ENCODE measurements at places on chromosomes 6 and 20. TPM values are rescaled to one million over a fixed set of nuclear protein-coding genes. Genes with fewer than 3 reads are reported as not detected.

Gene LTB
- 16.3 TPM for total RNA-seq

Gene OPN5
- total RNA-seq: not detected

Gene RAB32
- 2.4 TPM for total RNA-seq

DNA sequence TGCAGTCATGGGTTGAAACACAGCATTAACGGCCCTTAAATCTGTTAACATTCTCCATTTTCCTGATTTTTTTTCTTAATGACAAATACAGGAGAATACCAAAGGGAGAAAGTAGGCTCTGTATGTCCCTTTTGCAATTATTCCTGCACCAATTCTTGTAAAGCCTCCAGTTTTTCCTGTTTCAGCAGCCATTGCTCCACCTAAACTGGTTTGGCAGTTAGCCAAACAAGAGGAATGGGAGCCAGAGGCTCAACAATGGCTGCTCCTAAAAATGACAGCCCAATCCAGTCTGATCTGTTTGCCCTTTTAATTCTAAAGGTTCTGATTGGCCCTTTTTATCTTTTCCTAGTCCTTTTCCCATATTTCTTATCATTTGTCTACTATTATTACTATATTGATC lies 284.2 kb upstream of the SGK1 start:
- no peaks in the 10 kb centered on the region for H3K36me3 ChIP-seq
- no peak for DNase-seq
- no peak overlapping the region for H3K4me3 ChIP-seq
- H3K4me1 ChIP-seq: no peaks in the 10 kb centered on the region
- no peaks in the 10 kb centered on the region for H3K27me3 ChIP-seq
- H3K27ac ChIP-seq: no peak overlapping the region

- H3K4me1 ChIP-seq: no peaks in the 10 kb centered on the region
- H3K27ac ChIP-seq: no peak overlapping the region
- H3K4me3 ChIP-seq: no peak overlapping the region
- no peaks in the 10 kb centered on the region for H3K36me3 ChIP-seq
- H3K27me3 ChIP-seq: no peaks in the 10 kb centered on the region
- DNase-seq: no peak
Observed at GRCh38 chr6:111129013-111129412, 41.7 kb downstream of the SLC16A10 start.

DNA sequence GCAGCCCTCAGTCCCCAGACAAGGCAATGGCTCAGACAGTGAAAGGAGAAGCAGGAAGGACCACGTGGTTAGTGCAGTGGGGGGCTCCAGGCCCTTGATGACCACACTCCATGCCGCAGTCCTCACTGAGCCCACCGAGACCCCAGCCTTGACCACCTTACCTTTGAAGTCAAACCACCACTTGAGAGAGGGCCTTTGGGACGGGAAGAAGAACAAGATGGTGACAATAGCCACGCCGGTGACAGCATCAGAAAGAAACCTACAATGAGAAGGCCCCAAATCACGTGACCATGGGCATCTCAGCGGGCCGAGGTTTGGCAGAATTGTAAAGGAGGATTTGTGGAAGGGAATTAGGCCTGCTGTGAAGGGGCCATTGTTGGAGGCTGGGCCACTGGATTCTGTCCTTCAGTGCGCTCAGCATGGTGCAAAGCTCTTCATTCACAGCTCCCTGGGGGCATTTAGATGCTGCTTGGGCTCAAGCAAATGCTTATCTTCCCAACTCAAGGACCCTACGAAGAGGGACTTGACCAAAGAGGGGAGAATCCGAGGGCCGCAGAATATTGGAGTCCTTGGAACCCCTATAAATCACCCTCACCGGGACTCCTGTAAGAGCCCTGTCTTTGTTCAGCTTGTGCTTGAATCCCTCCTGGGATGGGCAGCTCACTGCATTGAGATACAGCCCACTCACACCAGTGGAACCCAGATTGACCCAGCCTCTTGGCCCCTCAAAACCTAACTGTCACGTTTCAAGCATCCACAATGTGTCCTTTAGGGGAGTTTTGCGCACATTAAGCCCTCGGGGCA lies 33.2 kb upstream of the OCSTAMP start:
- H3K27me3 ChIP-seq: peaks cover 21% of the 10 kb centered on the region
- no peak overlapping the region for H3K27ac ChIP-seq
- H3K36me3 ChIP-seq: no peaks in the 10 kb centered on the region
- H3K4me1 ChIP-seq: no peaks in the 10 kb centered on the region
- DNase-seq: no peak

DNA sequence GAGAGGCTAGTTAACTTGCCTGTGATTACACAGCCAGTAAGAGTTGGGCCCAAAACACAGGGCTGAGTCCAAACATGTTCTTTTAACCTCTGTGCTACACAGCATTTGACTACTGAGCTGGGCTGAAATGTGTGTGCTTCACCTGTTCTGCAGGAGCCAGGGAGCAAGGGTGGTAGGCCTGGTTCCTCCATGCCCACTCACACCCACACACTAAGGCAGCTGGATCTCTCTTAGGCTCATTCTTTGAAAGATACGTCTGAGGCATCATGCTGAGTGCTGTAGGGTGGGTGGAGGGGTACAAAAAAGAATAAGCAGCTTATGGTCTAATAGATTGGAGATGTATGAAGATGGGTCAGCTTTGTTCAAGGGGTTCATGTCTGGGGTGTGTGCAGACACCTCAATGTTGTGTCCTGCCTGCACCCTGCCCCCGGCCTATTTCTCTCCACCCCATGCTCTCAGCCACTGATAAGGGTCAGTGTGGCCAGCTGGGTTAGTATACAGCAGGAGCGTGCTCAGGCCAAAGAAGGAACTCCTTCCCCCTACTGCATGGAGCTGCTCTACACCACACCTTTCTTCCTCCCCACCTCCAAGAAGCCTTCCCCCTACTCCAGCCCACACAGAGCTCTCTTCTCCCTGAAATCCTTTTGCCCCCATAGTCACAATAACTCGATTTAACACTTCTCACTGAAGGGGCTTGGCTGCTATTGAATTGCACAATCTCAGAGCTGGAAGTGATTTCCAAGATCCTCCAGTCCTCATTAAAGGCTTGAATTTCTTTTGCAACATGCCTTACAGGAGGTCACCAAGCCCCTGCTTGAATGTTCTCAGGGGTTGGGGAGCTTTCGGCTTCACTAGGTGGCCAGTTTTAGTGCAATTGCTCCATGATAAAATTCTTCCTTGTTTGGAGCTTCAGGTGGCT lies 3.4 kb downstream of the PPP2R5D start:
- peaks cover 35% of the 10 kb centered on the region for H3K4me1 ChIP-seq
- H3K36me3 ChIP-seq: peaks cover 45% of the 10 kb centered on the region
- DNase-seq: no peak
- H3K27ac ChIP-seq: peak overlapping the region; percentile 57

GRCh38 chr6:44219053-44219814 lies 2.5 kb downstream of the MYMX start:
- no peak overlapping the region for H3K27ac ChIP-seq
- peaks cover 9% of the 10 kb centered on the region for H3K27me3 ChIP-seq
- H3K4me1 ChIP-seq: peaks cover 30% of the 10 kb centered on the region
- peak overlapping the region; percentile 58 for H3K4me3 ChIP-seq

DNA sequence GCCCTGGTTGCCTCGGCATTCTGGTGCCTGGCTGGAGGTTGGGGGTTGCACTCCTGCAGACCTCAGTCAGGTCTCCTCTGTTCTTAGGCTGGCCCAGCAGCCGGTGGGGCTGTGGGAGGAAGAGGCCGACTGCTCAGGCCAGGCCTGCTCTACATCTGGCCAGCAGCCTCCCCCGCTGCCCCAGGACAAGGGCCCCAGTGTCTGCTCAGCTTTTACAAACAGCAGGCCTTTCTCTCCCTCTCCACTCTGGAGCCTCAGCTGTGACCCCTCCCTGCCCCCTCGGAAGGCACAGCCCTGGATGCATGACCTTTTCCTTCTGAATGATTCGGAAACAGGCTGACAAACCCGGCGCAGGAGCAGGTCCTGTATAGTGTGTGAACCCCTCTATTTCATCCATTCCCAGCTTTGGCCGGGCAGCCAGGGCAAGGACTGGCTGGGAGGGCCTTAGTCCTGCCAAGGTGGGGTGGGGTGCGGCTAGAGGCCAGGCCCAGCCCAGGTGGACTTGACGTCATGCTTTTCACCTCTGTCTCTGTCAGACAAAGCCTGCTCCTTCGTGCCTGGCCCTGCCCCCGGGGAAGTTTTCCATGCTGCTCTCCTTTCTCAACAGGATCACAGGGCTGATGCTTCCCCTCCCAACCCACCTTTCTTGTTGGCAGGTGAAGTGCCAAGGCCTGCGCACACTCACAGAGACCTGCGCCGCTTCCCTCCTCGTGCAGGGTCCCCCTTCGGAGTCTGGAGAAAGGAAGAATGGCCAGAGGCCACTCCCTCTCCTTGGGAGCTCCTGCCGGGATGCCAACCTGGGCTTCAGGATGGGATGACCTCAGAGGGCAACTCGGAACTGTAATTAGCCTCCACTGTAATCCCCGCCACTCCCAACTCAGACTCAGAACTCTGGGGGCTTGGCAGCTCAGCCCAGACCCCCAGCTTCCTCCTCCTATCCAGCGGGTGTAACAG lies 10.1 kb upstream of the ITPR3 start:
- H3K36me3 ChIP-seq: no peaks in the 10 kb centered on the region
- H3K4me1 ChIP-seq: peaks cover 2% of the 10 kb centered on the region
- no peak overlapping the region for H3K4me3 ChIP-seq
- H3K27me3 ChIP-seq: peaks cover 2% of the 10 kb centered on the region
- no peak overlapping the region for H3K27ac ChIP-seq

GRCh38 chr6:159866286-159867247 lies 24.2 kb upstream of the MAS1 start:
- no peak overlapping the region for H3K27ac ChIP-seq
- no peaks in the 10 kb centered on the region for H3K36me3 ChIP-seq
- peaks cover 8% of the 10 kb centered on the region for H3K4me1 ChIP-seq

- no peak overlapping the region for H3K27ac ChIP-seq
- no peak overlapping the region for H3K4me3 ChIP-seq
- no peaks in the 10 kb centered on the region for H3K36me3 ChIP-seq
- H3K27me3 ChIP-seq: no peaks in the 10 kb centered on the region
Observed at GRCh38 chr6:4322846-4323309, 187.5 kb upstream of the ECI2 start.

DNA sequence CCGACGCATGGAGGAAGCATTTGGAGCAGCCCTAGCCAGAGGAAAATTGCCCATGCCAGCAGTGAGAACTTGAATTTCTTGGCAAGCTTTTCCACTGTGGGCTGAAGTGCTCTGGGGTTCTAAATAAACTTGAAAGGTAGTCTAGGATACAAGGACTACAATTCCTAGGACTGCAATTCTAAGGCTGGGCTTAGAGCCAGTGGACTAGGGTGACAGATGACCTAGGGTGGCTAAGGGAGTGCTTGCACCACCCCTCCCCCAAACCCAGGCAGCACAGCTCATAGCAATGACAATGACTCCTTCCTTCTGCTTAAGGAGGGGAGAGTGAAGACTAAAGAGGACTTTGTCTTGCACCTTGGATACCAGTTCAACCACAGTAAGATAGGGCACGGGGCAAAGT lies 122.3 kb downstream of the THBS2 start:
- no peak for DNase-seq
- H3K36me3 ChIP-seq: no peaks in the 10 kb centered on the region
- no peak overlapping the region for H3K4me3 ChIP-seq
- H3K27ac ChIP-seq: no peak overlapping the region
- no peaks in the 10 kb centered on the region for H3K4me1 ChIP-seq
- H3K27me3 ChIP-seq: peaks cover 7% of the 10 kb centered on the region

DNA sequence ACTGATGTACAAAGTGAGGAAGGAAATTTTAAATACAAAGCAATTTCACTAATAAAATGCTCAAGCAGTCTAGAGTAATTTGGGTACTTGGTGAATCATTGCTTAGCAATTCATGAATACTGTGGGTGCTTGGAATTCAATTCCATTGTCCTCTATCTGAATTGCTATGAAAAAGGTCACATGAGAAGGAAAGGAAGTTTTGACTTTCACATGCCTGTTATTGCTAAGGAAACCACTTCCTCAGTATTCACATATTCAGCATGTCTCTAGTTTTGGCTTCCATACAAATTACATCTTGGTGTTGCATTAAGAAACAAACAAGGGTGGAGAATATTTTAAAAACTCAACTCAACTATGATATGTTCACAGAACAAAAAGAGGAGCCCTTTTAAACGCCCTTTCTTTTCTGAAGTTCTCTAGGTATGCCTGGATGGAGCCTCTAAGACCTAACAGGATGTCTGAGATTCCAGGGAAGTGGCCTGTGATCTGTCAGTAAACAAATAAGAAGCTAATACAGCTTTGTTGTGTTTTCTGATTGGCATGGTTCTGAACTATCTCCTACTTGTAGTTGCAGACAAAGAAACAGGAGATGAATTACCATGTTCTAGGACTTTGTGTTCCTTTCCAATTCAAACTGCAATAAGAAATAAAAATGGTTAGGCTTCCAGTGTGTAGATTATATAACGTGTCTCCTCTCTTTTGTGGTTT lies 190.4 kb downstream of the OGFRL1 start:
- no peaks in the 10 kb centered on the region for H3K27me3 ChIP-seq
- no peak overlapping the region for H3K27ac ChIP-seq
- H3K4me1 ChIP-seq: no peaks in the 10 kb centered on the region
- no peaks in the 10 kb centered on the region for H3K36me3 ChIP-seq

DNA sequence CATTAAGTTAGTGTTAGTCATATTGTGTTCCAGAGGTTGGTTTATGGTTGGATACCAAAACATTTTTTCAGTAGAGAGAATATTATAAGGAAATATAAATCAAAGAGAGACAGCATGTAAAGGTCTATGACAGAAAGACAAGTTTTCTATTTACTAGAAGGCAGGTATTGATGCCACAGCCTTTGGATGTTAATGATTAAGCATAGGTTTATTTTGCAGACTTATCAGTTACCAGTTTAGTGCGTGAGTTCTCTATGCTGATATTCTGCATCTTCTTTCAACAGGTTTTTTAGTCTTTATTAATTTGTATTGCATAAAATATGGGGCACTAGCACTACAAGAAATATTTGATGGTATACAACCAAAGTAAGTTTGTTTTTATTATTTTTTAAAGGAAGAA lies 45.6 kb downstream of the CSE1L start:
- DNase-seq: no peak
- H3K4me3 ChIP-seq: no peak overlapping the region
- H3K4me1 ChIP-seq: no peaks in the 10 kb centered on the region
- H3K27ac ChIP-seq: no peak overlapping the region
- peaks cover 95% of the 10 kb centered on the region for H3K36me3 ChIP-seq

GRCh38 chr20:33671573-33672288 lies 2.5 kb downstream of the NECAB3 start:
- DNase-seq: no peak
- H3K27ac ChIP-seq: no peak overlapping the region
- peaks cover 16% of the 10 kb centered on the region for H3K4me1 ChIP-seq
- H3K27me3 ChIP-seq: no peaks in the 10 kb centered on the region
- peaks cover 24% of the 10 kb centered on the region for H3K36me3 ChIP-seq
- H3K4me3 ChIP-seq: no peak overlapping the region

DNA sequence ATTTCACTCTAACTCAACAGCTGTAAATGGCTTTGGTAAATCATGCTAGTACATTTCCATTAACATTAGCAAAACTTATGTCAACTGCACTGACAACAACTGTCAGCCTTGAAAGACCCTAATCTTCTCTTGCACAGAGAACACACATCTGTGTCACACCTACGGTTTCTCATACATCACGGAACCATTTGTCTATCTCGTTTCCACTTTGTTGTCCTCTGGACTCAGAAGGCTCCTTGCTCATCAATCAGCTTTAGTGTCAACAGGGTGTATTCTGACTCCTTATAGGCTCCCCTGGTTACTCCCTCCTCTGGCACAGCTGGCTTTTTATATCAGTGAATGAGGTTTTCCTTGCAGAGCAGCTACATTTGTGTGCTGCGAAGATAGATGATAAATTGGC lies 49.3 kb downstream of the CD83 start:
- H3K27me3 ChIP-seq: no peaks in the 10 kb centered on the region
- peaks cover 11% of the 10 kb centered on the region for H3K36me3 ChIP-seq
- H3K4me1 ChIP-seq: peaks cover 2% of the 10 kb centered on the region
- no peak for DNase-seq
- no peak overlapping the region for H3K27ac ChIP-seq
- no peak overlapping the region for H3K4me3 ChIP-seq

Measured in activated T-helper 2 cell treated with anti-CD3 and anti-CD28 coated beads, Interferon-gamma antibody, Interleukin-2, Interleukin-4, amounts not matched to agents 10 μg/mL and 5 μg/mL and 100 μg/mL, durations not matched to agents 14 hours and 24 hours and 36 hours (primary cell).